Vagina (tissue), 2 donors: ENCODE measurements at places on chromosomes 3 and 15.

- no peak overlapping the region for H3K4me3 ChIP-seq
- no peak for DNase-seq
- no peaks in the 10 kb centered on the region for H3K27me3 ChIP-seq
Observed at GRCh38 chr15:57235873-57236272, 140.4 kb upstream of the CGNL1 start.

- H3K27me3 ChIP-seq: no peaks in the 10 kb centered on the region
- H3K36me3 ChIP-seq: peaks cover 5% of the 10 kb centered on the region
- H3K4me1 ChIP-seq: no peaks in the 10 kb centered on the region
- no peak overlapping the region for H3K27ac ChIP-seq
- DNase-seq: no peak
Observed at GRCh38 chr3:100769693-100770092, 60.4 kb downstream of the TFG start.

DNA sequence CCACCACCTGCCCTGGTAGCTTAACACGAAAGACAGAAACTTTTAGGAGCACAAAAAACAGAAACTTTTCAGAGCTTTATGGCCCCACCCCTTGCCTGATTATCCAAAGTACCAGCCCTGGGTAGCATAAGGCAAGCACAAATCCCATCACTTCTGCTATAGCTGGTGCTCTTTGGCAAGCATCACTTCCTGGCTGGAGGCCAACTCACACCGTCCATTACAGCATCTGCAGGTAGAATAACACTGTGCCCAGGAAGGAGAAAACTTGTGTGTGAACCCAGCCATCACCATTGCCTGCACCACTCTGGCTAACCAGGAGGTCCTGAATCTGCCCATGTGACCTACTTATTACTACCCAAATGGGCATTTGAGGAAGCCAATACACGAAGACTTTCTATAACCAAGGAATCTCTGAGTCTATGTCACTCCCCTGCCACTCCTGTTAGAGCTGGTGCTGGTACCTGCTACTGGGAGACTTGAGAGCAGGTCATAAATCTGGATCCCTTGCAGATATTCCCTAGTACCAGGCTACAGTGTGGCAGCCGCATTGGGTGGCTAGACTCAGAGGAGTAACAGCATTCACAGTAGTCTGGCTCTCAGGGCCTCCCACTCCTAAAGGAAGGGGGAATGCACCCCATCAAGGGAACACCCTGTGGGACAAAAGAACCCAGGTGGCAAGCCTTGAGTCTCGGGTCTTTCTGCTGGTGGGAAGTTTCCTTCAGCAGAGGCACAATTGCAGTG lies 73.3 kb upstream of the AKAP13 start:
- no peaks in the 10 kb centered on the region for H3K27me3 ChIP-seq
- H3K4me1 ChIP-seq: no peaks in the 10 kb centered on the region
- H3K36me3 ChIP-seq: no peaks in the 10 kb centered on the region
- no peak overlapping the region for H3K4me3 ChIP-seq
- no peak overlapping the region for H3K27ac ChIP-seq

DNA sequence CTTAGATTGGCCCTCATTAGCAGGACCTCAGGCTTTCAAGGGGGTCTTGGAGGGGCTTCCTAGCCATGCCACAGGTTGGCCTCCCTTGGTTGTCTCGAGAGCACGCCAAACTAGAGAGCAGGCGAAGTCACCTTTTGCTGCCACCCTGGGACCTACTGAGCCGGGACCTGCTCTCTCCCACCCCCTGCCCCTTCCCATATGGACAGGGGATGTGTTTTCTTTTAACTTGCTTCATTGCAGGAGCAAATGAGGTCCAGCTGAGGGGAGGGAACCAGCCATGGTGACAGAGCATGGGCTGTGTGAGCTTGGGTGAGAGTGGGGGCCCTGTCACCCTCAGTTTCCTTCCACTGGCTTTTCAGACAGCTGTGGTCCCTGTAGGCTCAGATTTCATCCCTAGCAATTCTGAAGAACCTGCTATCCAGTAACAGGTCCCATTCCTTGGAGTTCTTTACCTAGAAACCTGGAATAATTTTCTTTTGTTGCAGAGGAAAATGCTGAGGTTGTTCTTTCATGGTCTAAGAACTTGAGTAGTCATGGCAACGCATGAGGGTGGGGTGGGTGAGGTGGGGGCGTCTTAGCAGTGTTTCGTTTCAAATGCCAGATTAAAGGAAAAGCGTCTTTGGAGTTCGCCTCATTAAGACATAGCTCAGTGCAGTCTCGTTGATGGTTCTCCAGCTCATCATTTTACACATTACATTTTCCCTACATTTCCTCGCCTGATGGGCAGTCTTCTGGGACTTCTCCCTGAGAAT lies 20.1 kb upstream of the MAGEF1 start:
- no peak overlapping the region for H3K4me3 ChIP-seq
- DNase-seq: no peak
- no peaks in the 10 kb centered on the region for H3K36me3 ChIP-seq
- no peaks in the 10 kb centered on the region for H3K27me3 ChIP-seq
- no peak overlapping the region for H3K27ac ChIP-seq

DNA sequence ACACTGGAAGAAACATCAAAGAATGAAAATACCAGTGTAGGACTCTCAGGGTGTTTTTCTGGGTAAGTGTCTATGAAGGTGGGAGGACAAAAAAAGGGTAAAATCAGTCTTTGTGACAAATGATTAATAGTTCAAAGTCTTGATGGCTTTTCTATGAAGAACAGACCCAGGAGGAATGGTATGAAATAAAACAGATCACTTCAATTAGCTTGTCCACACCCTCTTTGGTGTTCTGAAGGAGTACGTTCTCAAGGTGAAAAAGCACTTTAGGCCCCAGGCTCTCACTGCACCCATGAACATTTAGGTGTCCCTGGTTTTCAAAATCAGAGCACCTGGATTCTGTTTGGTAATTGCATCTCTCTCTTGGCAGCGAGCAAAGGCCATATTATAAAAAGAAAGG lies 383.6 kb upstream of the NR2F2 start:
- H3K4me3 ChIP-seq: no peak overlapping the region
- DNase-seq: no peak
- H3K27me3 ChIP-seq: no peaks in the 10 kb centered on the region

DNA sequence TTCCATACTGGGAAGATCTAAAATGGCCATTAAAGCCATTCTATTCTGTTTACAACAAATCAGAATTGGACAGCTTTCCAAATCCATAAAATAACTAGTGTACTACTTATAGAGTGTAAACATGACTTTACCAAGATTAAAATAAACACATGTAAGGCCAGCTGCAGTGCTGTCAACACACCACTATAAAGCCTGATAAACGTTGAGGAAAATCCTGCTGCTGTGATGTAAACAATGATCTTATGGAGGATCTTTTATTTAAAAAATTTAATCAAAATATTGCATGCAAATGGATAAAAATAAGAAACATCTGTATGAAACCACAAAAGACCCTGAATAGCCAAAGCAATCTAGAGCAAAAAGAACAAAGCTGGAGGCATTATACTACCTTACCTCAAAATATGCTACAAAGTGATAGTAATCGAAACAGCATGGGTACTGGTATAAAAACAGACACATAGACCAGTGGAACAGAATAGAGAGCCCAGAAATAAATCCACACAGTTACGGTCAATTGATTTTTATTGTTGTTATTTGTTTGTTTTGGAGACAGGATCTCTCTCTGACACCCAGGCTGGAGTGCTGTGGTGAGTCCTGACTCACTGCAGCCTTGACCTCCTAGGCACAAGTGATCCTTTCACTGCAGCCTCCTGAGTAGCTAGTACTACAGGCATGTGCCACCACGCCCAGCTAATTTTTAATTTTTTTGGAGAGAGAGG lies 428.8 kb upstream of the C2CD4B start:
- no peaks in the 10 kb centered on the region for H3K27me3 ChIP-seq
- no peak overlapping the region for H3K27ac ChIP-seq
- H3K4me1 ChIP-seq: no peaks in the 10 kb centered on the region
- H3K36me3 ChIP-seq: no peaks in the 10 kb centered on the region
- no peak overlapping the region for H3K4me3 ChIP-seq
- no peak for DNase-seq

DNA sequence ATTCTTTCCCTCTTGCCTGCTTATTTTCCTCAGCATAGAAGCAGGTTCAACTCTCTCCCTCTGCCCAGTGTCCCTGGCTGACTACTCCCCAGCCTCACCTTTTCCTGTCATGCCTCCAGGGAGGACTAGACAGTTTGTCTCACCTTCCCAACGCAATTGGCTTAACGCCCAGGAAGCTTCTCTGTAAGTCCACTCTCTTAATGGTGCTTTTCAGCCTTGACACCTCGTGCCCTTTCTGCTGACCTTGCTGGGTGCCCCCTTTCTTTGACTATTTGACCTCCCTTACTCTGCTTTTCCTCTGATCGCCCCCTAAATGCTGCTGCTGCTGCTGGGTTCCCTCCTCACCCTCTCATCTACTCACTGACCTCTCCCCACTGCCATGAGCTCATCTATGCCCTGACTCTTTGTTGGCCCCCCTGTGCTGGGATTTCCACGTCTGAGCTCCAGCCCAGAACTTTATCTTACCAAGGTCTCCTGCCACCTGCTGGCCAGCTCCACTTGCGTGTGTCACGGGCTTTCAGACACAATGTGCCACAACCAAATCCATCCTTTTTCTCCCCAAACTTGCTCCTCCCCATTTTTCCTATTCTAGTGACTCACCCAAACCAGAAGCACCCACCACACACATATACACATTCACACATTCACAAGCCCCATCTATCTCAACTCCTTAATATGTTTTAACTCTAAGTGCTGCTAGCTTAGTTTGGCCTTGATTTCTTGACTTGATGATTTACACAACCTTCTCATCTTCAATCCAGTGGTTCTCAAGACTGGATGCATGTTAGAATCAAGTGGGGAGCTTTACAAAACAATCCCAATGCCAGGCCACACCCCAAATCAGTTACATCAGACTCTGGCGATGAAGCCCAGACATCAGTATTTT lies 16.6 kb downstream of the EPB42 start:
- H3K36me3 ChIP-seq: no peaks in the 10 kb centered on the region
- DNase-seq: no peak
- H3K4me1 ChIP-seq: no peaks in the 10 kb centered on the region
- no peak overlapping the region for H3K27ac ChIP-seq
- H3K4me3 ChIP-seq: no peak overlapping the region

- H3K27me3 ChIP-seq: no peaks in the 10 kb centered on the region
- no peaks in the 10 kb centered on the region for H3K36me3 ChIP-seq
- peak within 1 kb of the TSS; percentile 81 for H3K4me3 ChIP-seq
- peak within 1 kb of the TSS; percentile 58 for H3K27ac ChIP-seq
- peaks cover 38% of the 10 kb centered on the region for H3K4me1 ChIP-seq
- no peak for DNase-seq
Observed at GRCh38 chr3:39383045-39383880, at the start of gene SLC25A38. Gene SLC25A38, plus strand, starts transcription at chr3:39383370. Its CDS starts 355 bp downstream, at chr3:39383725.

DNA sequence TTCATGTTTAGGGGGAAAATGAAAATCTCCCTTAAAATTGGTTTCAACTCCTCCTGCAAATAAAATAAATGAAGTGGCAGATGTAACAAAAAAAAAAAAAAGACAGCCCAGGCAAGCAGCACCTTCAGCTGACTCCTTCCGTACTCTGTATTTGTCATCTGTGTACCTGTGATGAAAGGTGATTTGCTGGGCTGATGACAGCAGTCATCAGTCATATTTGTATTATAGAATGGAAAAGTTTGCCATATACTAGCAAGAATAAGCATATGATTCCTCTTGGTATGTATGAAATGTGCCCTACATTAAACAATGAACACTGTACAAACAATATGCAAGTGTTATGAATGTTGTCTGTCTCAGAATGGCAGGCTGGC lies 44.1 kb upstream of the WWTR1 start:
- H3K27ac ChIP-seq: peak overlapping the region; percentile 62
- H3K4me3 ChIP-seq: no peak overlapping the region
- no peaks in the 10 kb centered on the region for H3K36me3 ChIP-seq
- no peak for DNase-seq

DNA sequence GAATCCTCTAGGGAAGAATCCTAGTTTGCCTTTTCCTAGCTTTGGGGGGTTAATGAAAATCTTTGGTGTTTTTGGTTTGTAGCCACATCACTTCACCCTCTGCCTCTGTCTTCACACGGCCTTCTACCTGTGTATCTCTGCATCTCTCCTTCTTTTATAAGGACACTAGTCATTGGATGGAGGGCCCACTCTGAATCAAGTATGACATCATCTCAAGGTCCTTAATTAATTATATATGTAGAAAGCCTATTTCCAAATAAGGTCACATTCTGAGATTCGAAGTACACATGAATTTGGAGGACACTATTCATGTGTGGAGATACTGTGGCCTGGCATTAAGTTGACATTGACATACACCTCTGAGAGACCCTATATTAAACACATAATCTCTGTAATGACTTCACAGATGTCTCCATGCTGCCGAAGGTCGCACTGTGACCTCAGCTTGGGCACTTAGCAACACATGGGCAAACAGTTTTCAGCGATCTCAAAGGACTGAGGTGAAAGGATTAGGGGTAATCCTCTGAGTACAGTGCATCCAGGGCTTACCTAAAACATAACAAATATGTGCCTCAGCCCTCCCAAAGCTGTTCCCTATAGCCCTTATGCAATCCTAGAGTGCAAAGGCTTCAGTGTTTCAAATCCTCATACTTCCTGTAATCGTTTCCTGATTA lies 446.0 kb downstream of the FGF12 start:
- no peaks in the 10 kb centered on the region for H3K36me3 ChIP-seq
- no peaks in the 10 kb centered on the region for H3K4me1 ChIP-seq
- no peaks in the 10 kb centered on the region for H3K27me3 ChIP-seq
- DNase-seq: no peak
- no peak overlapping the region for H3K27ac ChIP-seq

- no peak overlapping the region for H3K27ac ChIP-seq
- H3K36me3 ChIP-seq: no peaks in the 10 kb centered on the region
- DNase-seq: no peak
- no peak overlapping the region for H3K4me3 ChIP-seq
- H3K27me3 ChIP-seq: no peaks in the 10 kb centered on the region
Observed at GRCh38 chr15:66723826-66724731, 22.0 kb downstream of the SMAD6 start.
